ENCODE measurements at places on chromosomes 1 and 21.

GRCh38 chr1:18972531-18972930 is 16.1 kb upstream of the IFFO2 start:
- DNase-seq = no peak

GRCh38 chr1:33384040-33384812 is 46.7 kb downstream of the PHC2 start:
- DNase-seq = no peak

DNA sequence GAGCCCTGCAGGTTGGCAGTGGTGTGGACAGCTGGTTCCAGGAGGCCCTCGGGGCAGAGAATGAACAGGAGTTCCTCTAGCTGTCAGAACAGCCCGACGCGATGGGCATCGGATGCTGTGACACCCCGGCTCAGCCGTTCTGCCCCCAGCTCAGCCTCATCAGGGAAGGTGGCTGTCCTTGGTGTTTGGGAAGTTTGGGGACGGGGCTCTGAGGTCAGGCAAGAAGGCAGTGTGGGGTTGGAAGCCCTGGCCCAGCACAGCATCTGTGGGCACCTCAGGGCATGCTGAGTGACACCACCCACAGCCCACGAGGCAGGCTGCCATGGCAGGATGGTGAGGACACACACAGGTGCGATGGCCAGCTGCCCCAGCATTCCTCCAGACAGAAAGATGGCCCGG is 40.9 kb upstream of the CCDC27 start:
- DNase-seq = no peak

- DNase-seq = no peak
Observed at GRCh38 chr1:198165927-198166647, 9.3 kb downstream of the NEK7 start.

GRCh38 chr1:53862507-53862906 is 24.4 kb upstream of the NDC1 start:
- DNase-seq = no peak

DNA sequence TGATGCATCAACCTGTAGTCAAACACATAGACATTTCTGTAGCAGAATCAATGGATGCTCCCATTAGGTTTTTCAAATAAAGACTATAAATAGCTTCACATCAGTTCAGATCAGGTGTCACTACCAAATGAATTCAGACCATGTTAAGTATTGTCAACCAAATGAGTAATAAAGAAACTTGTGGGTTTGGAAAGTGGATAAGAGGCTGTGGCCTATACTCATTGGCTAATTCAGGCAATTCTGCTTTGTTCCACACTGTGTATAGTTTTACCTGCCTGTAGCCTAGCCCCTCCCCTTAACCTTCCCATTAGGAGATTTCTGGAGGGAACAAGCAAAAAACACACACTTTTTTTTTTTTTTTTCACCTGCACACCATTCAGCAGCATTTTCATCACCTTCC is 321.2 kb downstream of the HLX start:
- no peak for DNase-seq

DNA sequence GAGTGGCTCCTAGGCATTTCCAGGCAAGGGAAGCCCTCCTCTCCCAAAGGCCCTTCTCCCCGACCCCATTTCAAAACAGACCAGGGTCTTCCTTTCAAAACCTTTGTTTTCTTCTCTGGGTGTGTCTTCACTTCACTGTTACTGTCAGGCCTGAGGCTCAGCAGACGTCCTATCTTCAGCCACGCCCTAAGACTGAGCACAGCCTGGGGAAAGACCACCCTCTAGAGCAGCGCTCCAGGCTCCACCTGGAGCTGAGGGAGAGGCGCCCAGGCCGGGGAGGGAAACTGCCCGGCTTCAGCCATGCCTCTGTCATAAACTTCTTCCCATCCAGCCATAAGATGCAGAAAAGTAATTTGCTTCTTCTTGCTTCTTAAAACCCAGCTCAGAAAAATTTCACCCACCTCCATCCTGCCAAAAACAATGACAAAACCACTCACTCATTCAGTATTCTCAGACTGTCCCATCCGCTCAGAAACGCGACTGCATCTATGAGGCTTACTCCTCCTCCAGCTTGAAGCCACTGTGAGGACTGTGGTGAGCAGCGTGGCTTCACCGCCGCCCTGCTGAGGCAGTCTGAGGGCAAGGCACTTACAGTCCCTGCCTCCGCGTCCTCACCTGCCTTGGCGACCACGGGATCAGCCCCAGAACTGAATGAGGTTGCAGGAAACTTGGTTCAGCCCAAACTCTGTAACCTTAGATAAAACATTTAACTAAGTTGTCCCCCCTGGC is 36.1 kb downstream of the VN1R5 start:
- DNase-seq = no peak

Measured in esophagus squamous epithelium (tissue), 5 donors.